ENCODE measurements at places on chromosomes 3 and 15.

- peaks cover 5% of the 10 kb centered on the region for H3K4me1 ChIP-seq
- no peak for DNase-seq
- no peaks in the 10 kb centered on the region for H3K36me3 ChIP-seq
- H3K4me3 ChIP-seq, result no peak overlapping the region
- H3K27me3 ChIP-seq, result no peaks in the 10 kb centered on the region
- H3K27ac ChIP-seq, result no peak overlapping the region
Observed at GRCh38 chr3:170309046-170309445, 48.5 kb upstream of the SKIL start.

GRCh38 chr3:31285833-31286486 lies 246.8 kb upstream of the STT3B start:
- H3K27me3 ChIP-seq, result no peaks in the 10 kb centered on the region
- no peaks in the 10 kb centered on the region for H3K36me3 ChIP-seq
- no peak for DNase-seq
- H3K4me3 ChIP-seq, result no peak overlapping the region

GRCh38 chr15:80325206-80325605 lies 73.2 kb upstream of the CTXND1 start:
- no peak overlapping the region for H3K4me3 ChIP-seq
- no peaks in the 10 kb centered on the region for H3K27me3 ChIP-seq
- no peaks in the 10 kb centered on the region for H3K4me1 ChIP-seq
- no peaks in the 10 kb centered on the region for H3K36me3 ChIP-seq
- DNase-seq, result peak; percentile 52
- H3K27ac ChIP-seq, result no peak overlapping the region

- no peaks in the 10 kb centered on the region for H3K27me3 ChIP-seq
- peak overlapping the region; percentile 99 for H3K27ac ChIP-seq
- no peaks in the 10 kb centered on the region for H3K36me3 ChIP-seq
- no peak for DNase-seq
- peaks cover 14% of the 10 kb centered on the region for H3K4me1 ChIP-seq
Observed at GRCh38 chr3:63910891-63911290, 1.3 kb downstream of the SCAANT1 start.

DNA sequence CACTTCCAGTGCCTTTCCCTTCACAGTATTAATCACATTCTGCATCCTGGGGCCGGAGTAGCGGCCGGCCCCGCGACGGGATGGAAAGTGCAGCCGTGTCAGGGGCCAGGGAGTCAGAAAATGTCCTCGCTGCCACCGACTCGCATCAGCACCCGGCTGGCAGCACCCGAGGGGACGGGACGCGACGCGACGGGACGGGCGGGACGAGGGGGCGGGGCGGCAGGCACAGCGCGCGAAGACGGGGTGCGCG lies 353 bp downstream of the ATG3 start:
- H3K36me3 ChIP-seq, result peaks cover 11% of the 10 kb centered on the region
- H3K27ac ChIP-seq, result peak overlapping the region; percentile 96
- no peaks in the 10 kb centered on the region for H3K27me3 ChIP-seq
- peak overlapping the region; percentile 82 for H3K4me3 ChIP-seq

DNA sequence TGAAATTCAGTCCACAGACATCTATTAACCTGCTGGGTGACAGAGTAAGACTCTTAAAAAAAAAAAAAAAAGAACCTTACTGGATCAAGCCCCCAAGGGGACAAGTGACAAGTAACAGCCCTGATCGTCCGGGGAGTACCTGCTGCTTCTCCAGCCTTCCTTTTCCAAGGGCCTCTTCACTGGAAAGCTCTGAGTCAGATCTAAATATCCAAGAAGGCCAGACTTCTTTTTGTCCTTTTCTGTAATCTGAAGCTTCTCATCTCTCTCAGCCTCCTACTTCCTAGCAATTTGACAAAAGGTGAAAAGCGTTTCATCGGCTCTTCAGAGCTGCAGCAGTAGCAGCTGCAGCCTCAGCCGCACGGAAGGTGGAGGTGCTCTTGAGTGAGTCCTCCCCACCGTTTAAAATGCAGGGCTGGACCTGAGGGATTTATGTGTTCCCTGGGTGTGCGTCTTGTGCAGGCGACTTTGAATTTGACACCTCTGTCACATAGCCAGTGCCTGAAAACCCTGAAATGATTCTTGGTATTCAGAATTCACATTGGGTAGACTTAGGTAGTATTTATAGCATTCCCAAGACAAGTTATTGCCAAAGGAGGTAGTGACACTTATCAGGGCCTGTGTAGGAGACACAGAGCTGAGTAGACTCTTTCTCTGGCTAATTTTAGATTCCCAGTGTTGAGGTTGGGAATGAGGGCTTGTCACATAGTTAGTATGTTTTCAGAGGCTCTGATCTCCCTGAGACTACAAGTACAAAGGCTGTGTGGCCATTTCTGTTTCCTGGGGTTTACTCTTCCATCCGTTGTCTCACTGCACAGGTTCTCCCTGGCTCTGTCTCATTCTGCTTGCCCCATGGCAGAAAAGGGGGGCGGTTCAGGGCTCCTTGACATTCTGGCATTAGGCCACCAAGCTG lies 291.2 kb upstream of the C2CD4B start:
- no peak overlapping the region for H3K27ac ChIP-seq
- no peaks in the 10 kb centered on the region for H3K36me3 ChIP-seq
- DNase-seq, result no peak
- no peak overlapping the region for H3K4me3 ChIP-seq
- H3K27me3 ChIP-seq, result no peaks in the 10 kb centered on the region

DNA sequence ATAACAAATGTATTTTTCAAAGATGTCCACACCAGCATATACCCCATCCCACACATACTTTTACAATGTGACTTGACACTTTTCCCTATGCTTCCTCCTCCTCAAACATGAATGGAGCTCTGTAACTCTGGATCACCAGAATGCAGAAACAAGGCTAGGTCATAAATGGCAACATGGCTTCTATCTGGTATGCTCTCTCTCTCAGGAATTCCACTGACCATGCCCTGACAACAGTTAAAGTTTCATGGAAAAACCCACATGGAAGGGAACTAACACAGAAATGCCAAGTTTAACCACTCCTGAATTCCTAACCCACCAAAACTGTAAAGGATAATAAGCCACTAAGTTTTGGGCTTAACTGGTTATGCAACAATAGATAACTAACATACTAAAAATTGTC lies 19.9 kb downstream of the MYO9A start:
- no peak for DNase-seq
- peaks cover 5% of the 10 kb centered on the region for H3K4me1 ChIP-seq
- no peak overlapping the region for H3K27ac ChIP-seq
- no peak overlapping the region for H3K4me3 ChIP-seq
- H3K27me3 ChIP-seq, result no peaks in the 10 kb centered on the region

DNA sequence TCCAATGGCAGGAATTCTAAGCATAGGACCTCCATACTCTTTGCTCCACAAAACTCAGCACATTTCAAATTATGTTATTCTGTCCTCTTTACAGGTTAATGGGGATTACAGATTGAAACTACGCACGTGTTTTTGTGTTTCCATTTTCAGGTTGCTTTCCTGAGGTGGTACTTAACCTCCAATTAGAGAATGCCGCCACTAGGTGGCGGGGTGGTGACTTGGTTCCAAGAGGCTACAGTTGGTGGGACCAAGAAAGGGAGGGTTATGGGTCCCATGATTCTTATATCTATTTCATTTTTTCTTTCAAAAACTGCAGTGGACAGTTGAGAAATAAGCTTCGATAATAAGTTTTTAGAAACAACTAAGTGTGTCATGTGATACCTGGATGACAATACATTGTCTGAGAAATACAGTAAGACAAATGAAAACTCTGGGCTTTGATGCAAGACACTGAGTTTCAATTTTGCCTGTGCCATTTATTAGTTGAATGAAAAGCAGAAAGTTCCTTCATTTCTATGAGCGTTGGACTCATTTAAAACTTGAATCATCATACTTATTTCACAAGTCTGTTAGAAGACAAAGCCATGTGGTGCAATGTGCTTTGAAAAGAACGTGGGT lies 539.0 kb downstream of the FGF12 start:
- no peaks in the 10 kb centered on the region for H3K4me1 ChIP-seq
- no peak overlapping the region for H3K4me3 ChIP-seq
- H3K27ac ChIP-seq, result no peak overlapping the region
- no peaks in the 10 kb centered on the region for H3K36me3 ChIP-seq
- peak; percentile 35 for DNase-seq

GRCh38 chr15:57575363-57575762 lies 16.3 kb upstream of the MYZAP start:
- H3K4me3 ChIP-seq, result no peak overlapping the region
- DNase-seq, result no peak
- no peak overlapping the region for H3K27ac ChIP-seq
- no peaks in the 10 kb centered on the region for H3K36me3 ChIP-seq

GRCh38 chr3:13189639-13190377 lies 116.6 kb upstream of the IQSEC1 start:
- no peak for DNase-seq
- peaks cover 24% of the 10 kb centered on the region for H3K27me3 ChIP-seq
- H3K27ac ChIP-seq, result peak overlapping the region; percentile 59

GRCh38 chr3:186783058-186783730 lies at the start of gene EIF4A2:
Gene EIF4A2 (plus strand): TSS chr3:186783577. CDS start chr3:186783611, 34 bp downstream.
- H3K27me3 ChIP-seq, result no peaks in the 10 kb centered on the region
- H3K4me3 ChIP-seq, result peak within 1 kb of the TSS; percentile 87
- peaks cover 42% of the 10 kb centered on the region for H3K36me3 ChIP-seq
- H3K4me1 ChIP-seq, result peaks cover 20% of the 10 kb centered on the region
- peak; percentile 90 for DNase-seq

DNA sequence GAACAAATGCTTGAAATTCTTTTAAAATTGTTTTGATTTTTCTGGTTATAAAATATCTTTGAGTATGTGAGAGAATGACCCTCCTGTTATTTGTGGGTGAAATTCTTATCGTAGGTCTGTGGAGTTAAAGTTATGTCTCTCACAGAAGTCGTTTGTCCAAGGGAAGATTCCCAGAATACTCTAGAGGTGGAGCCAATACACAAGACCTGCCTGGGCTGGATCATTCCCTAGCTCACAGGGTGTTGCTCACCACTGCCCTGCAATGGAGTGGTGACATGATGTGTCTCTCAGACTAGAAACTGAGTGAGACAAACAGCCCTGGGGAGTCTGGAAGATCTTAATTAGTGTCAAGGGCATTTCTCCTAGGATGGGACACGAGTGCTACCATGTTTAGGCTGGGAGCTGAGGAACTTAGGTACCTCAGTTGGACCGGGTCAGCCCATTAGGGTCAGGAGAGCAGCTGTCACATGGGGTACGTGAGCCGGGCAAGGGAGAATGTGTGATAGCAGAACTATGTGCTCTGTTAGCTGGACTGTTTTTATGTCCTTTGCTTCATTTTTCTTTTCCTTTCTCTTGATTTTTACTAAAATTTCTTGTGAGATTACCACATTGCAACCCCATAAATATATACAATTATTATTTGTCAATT lies 53.6 kb upstream of the MYO5C start:
- no peak overlapping the region for H3K27ac ChIP-seq
- no peaks in the 10 kb centered on the region for H3K27me3 ChIP-seq
- peaks cover 14% of the 10 kb centered on the region for H3K4me1 ChIP-seq
- H3K4me3 ChIP-seq, result no peak overlapping the region

All from left lung (tissue), 14 donors.